Activated B cell treated with CpG ODN at 0.5 μM for 24 hours (primary cell): ENCODE measurements at places on chromosomes 4 and X.

GRCh38 chr4:7822877-7823276 lies 116.8 kb downstream of the AFAP1 start:
- DNase-seq: no peak

- DNase-seq: no peak
Measured at GRCh38 chr4:56863441-56864139, 42.1 kb upstream of the SPINK2 start.

DNA sequence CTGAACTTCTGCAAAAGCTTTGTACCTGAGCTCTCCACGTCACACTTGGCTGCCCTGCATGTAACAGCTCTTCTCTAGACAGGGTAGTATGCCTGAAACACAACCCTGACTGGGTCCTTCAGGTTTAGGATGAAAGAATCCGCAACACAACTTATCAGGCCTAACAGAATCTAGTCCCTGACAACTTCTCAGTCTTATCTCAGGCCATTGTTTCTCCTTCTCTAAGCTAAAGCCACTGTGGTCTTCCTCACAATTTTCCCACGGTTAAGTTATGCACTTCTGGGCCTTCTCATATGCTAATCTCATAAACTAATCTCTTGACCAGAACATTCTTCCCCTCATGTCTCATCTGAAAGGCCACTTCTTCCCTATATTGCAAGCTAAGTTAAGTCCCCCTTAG lies 10.8 kb upstream of the TMPRSS11B start:
- no peak for DNase-seq

DNA sequence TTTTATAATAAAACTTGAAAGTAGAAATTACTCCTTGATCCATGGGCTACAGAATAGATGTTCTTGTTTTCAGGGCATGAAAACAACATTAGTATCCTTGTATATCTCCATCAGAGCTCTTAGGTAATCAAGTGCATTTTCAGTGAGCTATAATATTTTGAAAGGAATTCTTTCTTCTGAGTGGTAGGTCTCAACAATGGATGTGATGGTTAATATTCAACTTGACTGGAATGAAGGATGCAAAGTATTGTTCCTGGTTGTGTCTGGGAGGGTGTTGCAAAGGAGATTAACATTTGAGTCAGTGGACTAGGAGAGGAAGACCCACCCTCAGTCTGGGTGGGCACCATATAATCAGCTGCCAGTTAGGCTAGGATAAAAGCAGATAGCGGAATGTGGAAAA lies 100.1 kb downstream of the LCORL start:
- no peak for DNase-seq

GRCh38 chr4:38677441-38677840 lies 13.4 kb downstream of the KLF3 start:
- no peak for DNase-seq

GRCh38 chr4:5747738-5748375 lies 36.9 kb downstream of the EVC start:
- no peak for DNase-seq

- DNase-seq: no peak
Measured at GRCh38 chr4:81836716-81837115, 365.0 kb upstream of the RASGEF1B start.

- DNase-seq: no peak
Measured at GRCh38 chr4:142378179-142378578, 467.9 kb downstream of the INPP4B start.

DNA sequence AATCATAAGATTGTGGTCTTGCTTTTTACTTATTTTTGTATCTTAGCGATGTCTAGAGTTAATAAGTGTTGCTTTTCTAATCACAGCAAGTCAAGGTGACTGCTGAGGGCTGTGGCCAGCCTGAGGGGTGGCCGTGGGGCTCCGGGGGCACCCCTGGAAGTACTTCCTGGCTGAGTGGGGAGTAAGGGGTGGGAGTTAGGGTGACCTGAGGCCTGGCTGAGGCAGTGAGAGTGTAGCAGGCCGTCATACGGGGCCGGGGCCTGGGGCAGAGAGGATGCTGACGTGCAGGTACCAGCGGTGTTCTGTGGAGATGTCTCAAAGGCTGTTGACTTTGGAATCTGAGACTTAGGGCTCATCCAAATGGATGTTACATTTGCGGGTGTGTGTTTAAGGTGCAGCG lies 29.3 kb downstream of the PIGG start:
- DNase-seq: no peak

- no peak for DNase-seq
Measured at GRCh38 chrX:154717824-154718223, 33.1 kb downstream of the GAB3 start.

- DNase-seq: peak; percentile 15
Measured at GRCh38 chr4:1246111-1246881, 2.6 kb downstream of the CTBP1 start.

DNA sequence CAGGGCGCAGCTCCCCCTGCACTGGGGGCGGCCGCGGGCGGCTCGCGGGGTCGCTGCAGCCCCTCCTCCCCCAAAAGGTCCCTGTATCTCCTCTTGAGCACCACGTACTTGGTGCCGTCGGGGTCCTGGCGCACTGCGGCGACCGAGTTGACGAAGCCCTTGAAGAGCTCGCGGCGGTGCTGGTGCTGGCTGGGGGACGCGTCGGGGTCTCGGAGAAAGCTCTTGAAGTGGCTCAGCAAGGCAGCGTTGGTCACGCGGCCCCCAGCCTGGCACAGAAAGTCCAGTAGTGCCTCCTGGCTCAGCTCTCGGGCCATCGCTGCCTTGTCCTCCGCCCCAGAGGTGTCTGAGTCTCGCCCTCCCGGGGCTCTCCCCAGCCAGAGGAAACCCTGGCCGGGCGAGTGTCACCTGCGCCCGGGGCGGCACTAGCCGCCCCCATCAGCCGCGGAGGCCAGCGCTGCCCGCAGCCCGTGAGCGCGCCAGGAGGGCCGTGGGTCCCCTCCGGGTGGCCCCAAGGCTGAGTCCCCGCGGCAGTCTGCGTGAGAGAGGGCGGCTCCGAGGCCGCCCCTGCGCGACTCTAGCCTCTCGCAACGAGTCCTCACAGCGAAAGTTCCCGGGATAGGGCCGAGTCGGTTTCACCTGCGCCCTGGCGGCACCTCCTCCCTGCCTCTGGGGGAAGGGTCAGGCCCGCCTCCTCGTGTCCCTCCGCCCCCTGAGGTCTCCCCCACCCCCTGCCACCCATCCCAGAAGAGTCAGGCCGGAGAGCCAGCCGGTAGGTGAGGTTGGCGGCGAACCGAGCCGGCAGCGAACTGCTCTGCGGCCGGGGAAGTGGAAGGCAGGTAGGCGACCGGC lies at the start of gene SOWAHB:
Gene SOWAHB (minus strand): TSS at position 609 of the 849 bp plus-strand sequence. CDS start 295 bp downstream, at position 314.
- DNase-seq: peak; percentile 20

DNA sequence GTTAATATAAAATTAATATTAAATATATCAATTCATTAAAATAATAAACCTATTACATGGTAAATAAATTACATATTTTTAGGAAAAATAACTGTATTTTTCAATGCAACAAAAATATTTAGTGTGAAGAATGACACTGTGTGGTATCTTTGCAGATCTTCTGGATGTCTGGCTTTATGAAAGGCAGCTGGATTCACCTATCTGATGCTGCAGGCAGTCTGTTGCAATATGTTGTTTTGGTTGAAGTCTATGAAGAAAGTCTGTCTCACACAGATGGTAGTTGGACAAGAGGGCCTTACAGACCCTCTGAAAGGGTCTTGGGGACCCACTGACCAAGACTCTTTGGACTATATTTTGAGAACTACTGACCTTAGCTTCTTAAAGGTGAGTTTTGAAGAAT lies 89.1 kb upstream of the TMEM150C start:
- DNase-seq: no peak

DNA sequence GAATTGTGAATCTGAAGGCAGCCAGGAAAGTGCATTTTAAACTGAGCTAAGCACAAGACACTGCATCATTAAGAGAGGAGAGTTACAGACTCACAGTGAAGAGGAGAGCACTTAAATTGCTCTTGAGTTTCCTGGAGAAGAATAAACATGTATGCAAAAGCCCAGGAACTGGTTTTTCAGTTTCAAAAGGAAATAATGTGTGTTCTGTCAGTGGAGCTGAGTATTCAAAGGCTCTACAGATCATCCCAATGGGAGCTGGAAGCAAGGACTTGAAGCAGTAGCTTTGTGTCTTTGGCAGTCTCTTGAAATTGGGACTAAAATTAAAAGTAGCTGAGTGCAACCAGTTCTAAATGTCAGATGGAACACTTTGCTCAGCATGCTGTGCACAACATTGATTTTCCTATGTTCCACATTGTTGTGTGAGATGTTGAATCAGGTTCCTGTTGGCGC lies 147.5 kb upstream of the ANK2 start:
- DNase-seq: no peak

- peak; percentile 31 for DNase-seq
Measured at GRCh38 chr4:13656569-13657405, 29.3 kb upstream of the BOD1L1 start.

GRCh38 chrX:17359500-17359899 lies 15.5 kb upstream of the NHS start:
- DNase-seq: no peak

- no peak for DNase-seq
Measured at GRCh38 chr4:4852591-4853362, 6.7 kb upstream of the MSX1 start.

GRCh38 chrX:29407357-29407756 lies 808.0 kb upstream of the MAGEB2 start:
- DNase-seq: no peak

- DNase-seq: no peak
Measured at GRCh38 chr4:98630737-98631454, 27.5 kb downstream of the TSPAN5 start.

GRCh38 chr4:44535981-44536380 lies 87.4 kb upstream of the KCTD8 start:
- DNase-seq: no peak

GRCh38 chrX:10326578-10326977 lies 169.8 kb downstream of the CLCN4 start:
- no peak for DNase-seq
